ENCODE measurements at places on chromosomes 12 and 14. TPM values are rescaled to one million over a fixed set of nuclear protein-coding genes. Genes with fewer than 3 reads are reported as not detected.

DNA sequence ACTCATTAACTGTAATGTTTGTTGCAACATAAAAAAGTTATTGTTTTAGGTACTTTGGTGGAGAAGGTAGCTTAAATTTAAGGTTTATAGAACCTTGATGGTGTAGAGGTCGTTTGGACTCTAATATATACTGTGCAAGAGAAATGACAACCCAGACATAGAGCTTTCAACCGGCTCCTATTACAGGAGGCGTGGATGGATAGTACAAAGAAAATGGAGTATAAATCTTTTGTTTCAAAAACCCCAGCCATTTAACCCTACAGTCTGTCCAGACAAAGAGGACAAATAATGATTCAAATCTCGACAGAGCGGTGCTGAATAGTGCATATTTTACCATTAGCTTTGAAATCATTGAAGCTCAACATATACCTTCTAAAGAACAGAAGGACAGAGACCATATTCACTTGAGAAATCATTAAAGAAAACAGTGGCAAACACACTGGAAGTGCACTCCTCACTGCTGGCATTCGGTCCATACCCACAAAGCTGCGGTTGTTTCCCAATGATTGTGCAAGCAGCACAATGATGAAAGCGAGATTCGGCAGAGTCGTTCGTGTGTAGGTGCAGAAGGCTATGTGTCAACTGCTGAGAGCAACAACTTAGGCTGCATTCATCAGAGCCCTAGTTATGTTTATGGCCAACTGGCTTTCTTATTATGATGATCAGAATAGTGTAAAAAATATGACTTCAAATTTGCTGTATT, 688.6 kb downstream of the NOVA1 start:
- no peak for DNase-seq

DNA sequence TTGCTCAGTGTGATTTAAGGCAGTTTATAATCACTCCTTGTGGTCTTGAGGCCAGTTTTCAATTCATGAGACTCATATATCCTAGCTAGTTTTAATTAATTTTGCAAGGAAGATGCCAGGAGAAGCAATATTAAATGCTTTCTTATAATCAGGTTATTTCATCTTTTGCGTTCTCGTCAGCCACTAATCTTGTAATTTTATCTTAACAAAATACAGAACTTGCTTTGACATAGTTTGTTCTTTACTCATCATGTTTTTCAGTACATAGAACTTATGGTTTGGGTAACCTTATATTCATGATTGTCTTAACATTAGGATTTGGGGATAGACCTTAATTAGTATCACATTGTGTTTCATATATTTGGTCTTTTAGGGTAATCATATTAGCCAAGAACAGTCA, 76.0 kb downstream of the LIN52 start:
- DNase-seq: no peak

The KRT7 gene
- total RNA-seq: 6.5 TPM

- no peak for DNase-seq
Observed at GRCh38 chr14:66009089-66009488, 477.1 kb upstream of the CCDC196 start.

The ARHGEF25 gene
- total RNA-seq: 120 TPM
